ENCODE measurements at places on chromosomes 7 and 10.

DNA sequence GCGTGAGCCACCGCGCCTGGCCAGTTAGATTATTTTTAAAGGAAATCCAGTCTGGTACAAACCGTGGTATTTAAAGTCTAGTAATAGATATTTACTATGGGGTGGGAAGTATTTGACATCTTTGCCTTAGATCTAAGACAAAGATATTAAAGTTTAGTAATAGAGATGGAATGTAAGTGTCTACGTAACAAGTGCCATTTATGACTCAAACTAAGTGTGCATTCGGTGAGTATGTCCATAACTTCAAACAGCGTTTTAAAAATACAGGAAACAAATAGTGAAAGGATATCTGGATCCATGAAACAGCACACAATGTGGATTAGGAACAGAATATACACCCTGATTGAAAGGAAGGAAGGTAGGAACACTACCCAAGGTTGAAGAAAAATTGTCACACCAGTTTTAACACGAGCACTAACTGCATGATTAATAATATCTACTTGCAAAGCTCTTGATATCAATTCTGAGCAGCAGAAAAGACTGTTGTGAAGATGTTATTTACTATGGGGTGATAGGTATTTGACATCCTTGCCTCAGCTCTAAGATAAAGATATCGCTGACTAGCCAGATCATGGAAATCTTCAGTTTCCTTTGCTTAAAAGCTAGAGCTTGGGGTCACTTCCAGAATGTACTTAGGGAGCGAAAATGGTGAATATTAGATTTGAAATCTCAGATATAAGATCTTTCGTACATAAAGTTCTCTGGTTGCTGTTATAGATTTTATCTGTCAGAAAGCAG lies 48.7 kb downstream of the EPC1 start:
- DNase-seq: no peak

- DNase-seq: no peak
Observed at GRCh38 chr7:41130086-41130485, 572.8 kb downstream of the INHBA start.

GRCh38 chr10:71763352-71764127 lies 9.8 kb downstream of the VSIR start:
- DNase-seq: no peak

GRCh38 chr10:10878963-10879362 lies 138.7 kb upstream of the CELF2 start:
- DNase-seq: no peak

- DNase-seq: no peak
Observed at GRCh38 chr7:13874783-13875182, 114.7 kb downstream of the ETV1 start.

GRCh38 chr10:71293446-71294084 lies 25.5 kb upstream of the SLC29A3 start:
- no peak for DNase-seq

DNA sequence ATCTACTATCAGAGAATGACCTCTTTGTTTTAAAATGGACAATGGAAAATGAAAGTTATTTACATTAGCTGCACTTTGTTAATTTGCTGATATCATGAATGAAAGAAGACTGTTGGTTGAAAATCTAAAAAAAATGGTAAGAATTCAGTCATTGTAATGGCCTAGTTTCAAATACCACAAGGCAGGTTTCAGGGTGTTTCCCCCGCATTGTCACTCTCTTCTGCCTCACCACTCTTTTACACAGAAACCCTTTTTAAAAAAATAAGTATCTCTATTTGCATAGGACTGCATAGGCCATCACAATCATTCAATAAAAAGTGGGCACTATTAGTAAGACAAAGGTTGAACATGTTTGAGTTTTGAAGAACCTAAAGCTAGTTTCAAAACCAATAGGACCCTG lies 737.1 kb downstream of the INHBA start:
- no peak for DNase-seq

GRCh38 chr10:3071405-3072198 lies 4.3 kb downstream of the PFKP start:
- no peak for DNase-seq

- DNase-seq: no peak
Observed at GRCh38 chr7:144606261-144606660, 202.8 kb upstream of the NOBOX start.
